ENCODE measurements at places on chromosomes 5 and 9.

GRCh38 chr5:172868436-172868923, 34.4 kb downstream of the ERGIC1 start:
- DNase-seq = no peak

DNA sequence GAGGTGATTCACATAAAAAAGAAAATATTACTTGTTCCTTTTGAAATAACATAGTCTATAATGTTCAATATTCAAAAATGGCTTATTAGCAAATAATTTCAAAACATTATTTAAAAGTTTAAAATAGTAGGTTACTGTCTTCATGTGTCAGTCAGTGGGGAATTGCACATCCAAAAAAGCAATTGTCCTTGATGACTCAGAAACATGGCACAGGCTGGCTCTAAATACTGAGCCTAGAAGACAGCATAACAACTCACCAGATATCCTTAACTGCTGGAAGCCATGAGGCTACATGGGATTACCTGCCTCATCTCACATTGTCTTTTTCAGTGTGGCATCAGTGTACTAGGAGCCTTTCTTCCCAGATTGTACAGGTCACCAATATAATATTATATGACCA, 439.5 kb upstream of the RGMB start:
- DNase-seq = no peak

DNA sequence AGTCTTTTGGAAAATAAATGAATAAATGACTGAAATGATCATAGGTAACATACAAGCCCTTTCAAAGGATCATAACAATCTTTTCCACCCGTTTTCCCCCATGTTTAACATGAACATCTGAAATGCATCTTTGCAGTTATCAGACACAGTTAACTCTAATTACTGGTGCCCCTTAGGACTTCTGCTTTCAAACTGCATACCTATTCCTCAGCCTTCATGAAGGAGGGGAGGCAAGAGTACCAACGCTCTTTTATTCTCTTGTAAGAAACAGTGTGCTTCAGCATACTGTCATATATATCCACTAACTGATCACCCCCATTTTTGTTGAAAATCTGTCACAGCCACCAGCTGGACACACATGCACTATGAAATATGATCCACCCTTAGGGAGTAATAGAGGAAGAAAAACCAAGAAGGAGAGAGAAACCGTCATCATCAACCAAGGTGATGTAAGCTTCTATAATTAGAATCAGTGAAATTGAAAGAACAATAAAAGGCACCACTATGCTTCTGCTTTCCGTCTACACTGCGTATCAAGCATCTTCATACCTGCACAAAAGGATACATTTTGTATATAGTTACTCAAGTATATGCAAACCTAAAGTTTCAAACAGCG, 98.7 kb downstream of the RAPGEF6 start:
- DNase-seq = peak; percentile 70

DNA sequence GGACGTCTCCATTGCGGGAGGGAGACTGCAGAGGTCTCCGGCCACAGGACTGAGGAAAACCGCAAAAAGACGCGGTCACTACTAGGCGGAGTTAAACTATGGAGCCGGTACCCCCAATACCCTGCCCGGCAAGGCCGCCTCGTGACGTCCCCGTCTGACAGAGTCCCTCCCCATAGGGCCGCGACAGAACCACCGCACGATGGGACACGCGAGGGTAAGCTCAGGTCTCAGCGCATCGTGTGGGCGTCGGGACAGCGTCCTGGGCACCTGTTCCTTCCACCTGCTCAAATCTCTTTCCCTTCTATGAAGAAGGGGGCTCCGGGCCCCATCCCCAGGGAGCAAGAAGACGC, 35.2 kb upstream of the GLDC start:
- DNase-seq = no peak

DNA sequence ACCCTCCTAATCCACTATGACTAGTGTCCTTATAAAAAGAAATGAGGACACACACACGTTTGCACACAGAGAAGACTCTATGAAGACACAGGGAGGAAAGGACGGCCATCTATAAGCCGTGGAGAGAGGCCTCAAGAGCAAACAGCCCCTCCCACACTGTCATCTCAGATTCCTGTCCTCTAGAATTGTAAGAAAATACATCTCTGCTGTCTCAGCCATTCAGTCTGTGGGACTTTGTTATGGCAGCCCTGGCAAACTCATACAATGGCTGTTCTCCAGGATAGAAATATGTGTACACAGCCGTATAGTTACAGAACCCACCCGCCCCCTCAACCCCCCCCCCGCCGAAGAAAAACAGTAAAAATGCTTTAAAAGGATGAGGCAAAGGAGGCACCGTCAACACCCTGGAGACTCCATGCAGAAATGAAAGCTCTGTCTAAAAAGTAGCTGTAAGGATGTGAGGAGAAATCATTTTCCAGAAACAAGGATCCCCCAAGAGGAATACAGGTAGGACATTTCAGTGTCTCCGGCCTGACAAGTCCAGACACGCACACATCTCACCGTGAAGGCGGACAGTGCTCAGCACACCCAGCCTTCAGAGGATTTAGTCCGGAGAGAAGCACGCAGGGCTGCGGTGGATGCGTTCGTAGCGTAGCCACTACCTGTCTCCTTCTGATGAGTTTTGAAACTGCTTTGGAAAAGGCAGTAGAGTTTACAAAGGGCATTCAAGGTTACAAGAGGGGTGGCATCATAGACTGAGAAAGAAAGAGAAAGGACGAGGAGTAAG, 110.8 kb upstream of the ERCC6L2 start:
- peak; percentile 65 for DNase-seq

Data from tongue (tissue), 3 donors.